ENCODE measurements at places on chromosomes 5 and 9.

- DNase-seq, result no peak
Observed at GRCh38 chr5:58548068-58548467, 34.8 kb upstream of the RAB3C start.

GRCh38 chr9:87107072-87107471, 159.8 kb upstream of the GAS1 start:
- DNase-seq, result no peak

- no peak for DNase-seq
Observed at GRCh38 chr5:33843579-33843978, 48.2 kb downstream of the ADAMTS12 start.

DNA sequence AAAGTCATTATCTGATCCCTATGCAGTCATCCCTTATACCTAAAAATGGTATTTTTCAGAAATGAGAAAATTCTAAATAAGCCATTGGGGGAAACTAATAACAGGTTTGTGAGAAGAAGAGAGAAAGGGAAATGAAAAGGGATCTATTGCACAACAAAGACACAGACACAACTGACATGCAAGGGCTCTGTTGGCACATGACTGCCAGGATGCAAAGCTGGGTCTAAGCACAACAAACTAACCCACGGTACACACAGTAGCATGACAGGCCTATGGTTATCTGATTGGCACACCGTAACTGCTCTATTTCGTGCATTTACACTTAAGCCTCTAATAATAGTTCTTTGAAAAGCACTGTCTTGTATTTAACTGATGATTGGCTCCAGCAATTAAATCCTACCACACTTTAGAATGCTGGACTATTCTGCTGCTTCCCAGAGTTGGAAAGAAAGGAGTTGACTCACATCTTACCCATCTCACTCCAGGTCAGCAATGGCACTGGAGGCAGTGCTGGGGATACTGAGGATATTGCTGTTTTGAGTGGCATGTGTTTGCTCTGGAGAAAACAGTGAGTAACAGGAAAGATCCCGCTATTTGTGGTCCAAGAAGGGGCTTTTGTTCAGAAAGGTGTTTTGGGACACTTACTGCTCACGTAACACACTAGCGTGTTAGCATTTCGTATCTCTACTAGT, 328.3 kb downstream of the GLIS3 start:
- DNase-seq, result peak; percentile 33

- no peak for DNase-seq
Observed at GRCh38 chr9:133029994-133030316, 842 bp upstream of the GTF3C5 start.

DNA sequence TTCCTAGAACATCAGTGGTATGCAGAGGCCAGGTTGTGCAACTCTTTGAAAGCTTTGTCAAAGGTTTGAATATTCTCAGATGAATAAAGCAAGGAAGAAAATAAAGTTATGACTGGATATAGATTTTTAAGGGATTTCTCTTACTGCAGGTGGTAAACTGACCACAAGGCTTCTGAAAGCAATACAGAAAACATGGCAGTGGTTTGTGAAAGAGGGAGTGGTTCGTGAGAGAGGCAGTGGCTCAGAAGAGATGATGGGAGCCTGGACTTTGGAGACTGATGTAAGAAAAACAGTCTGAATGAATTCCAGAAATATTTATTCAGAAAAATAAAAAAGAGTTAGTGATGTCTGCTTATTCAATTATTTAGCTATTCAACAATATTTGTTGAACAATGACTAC, 380.4 kb upstream of the CTNND2 start:
- DNase-seq, result no peak

GRCh38 chr5:135996611-135997010, 32.2 kb upstream of the TGFBI start:
- DNase-seq, result no peak

DNA sequence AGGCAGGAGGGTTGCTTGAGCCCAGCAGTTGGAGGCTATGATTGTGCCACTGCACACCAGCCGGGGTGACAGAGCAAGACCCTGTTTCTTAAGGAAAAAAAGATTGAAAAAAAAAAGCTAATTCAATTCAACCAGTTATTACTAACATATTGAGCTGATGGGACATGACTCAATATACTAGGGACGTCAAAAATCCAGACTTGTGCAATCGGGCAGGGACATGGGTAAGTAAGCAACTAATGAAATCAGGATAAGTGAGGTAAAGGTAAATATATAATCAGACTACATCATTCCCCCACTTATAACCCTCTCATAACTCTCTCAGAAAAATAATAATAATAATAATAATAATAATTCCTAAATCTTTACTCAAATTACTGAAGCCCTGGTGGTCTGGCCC, 975 bp upstream of the HAVCR1 start:
- DNase-seq, result no peak

DNA sequence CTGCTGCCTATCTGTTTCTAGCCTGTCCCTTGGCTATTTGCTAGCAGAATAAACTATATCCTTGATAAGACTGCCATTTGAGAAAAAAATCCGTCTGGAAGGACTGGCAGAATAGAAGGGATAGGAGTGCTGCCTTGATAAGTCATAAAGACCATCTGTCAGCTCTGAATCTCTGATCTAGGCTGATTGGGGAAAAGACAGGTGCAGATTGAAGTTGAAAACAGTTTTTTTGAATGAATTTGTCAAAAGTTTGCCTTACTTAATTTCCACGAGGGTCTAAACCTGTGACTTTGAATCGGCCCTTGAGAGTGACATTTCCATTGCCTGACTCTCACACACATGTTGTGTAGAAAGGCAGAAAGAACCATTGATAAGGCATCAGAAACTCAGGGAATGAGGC, 218.6 kb downstream of the MAN2A1 start:
- DNase-seq, result no peak

GRCh38 chr5:160185626-160186360, 43.5 kb upstream of the FABP6 start:
- DNase-seq, result peak; percentile 36

DNA sequence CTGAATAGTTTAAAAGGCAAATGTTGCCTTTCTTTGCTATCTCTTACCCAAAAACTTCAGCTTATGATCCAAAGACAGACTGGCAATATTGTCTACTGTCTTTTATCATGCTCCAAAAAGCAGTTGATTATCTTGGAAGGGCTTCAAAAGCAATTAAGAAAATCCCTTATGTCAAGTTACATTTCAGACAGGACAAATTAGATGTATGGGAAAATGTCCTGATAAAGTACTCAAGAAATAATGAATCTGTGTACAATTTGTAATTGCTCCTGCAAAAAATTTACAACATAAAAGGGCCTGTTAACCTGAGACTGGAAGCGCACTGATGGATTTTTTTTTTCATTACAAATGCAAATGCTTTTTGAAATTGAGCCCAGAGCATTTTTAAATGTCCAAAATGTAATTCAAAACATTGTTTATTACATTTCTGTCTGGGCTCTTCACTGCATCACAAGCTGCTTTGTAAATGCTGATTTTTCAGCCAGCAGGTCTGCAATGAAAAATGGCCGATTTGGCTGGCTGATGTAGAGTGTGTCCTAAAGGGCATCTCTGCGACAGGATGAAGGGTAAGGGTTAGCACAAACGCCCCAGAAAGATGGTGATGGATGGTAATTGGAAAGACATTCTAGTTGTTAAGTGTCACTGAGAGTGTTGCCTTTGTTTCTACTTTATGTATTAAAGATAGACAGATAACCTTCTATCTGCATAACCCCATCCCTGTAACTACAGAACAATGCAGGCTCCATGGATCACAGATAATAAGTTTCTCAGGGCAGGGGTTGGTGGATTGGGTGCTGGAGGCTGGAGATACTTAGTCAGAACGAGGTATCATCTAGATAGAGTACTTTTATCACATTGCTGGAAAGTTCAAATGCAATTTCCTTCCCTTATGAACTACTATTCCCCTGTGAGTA, 27.0 kb downstream of the MAT2B start:
- DNase-seq, result no peak

DNA sequence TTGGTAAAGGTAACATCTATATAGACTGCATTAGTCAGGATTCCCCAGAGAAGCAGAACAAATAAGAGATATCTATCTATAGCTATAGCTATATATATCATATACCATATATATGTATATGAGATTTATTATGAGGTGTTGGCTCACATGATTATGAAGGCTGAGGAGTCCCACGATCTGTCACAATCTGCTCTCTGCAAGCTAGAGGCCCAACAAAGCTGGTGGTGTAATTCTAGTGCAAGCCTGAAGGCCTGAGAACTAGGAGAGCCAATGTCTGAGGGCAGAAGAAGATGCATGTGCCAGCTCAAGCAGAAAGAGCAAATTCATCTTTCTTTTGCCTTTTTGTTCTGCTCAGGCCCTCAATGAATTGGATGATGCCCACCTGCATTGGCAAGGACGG, 102.2 kb upstream of the PLPPR1 start:
- DNase-seq, result no peak

DNA sequence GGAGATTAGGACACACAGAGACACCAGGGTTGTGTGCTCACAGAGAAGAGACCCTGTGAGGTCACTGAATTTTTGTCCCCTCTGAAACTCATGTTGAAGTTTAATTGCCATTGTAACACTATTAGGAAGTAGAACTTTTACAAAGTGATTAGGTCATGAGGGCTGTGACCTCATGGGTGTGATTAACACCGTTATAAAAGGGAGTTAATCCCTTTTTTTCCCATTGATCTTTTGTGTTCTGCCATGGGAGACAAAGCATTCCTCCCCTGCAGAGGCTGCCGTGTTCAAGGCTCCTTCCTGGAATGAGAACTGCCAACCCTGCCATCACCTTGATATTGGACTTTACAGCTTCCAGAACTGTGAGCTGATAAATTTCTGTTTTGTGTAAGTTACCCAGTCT, 221.0 kb downstream of the ADCY2 start:
- DNase-seq, result no peak

DNA sequence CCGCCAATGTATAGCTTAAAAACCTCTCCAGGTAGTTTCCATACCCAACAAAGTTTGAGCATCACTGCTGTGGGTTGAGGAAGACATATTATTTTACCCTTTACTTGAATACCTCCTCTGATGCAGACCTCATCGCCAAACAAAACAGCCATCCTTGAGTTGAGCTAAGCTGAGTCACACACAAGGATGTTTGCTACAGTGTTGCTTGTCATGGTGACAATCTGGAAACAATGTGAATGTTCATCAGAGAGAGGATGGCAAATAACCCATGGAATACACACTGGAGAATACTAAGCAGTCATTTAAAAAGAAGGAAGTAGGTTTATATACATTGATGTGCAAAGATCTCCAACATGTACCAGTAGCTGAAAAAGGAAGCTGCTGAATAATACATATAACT, 41.1 kb upstream of the TCF7 start:
- DNase-seq, result no peak

- DNase-seq, result peak; percentile 9
Observed at GRCh38 chr9:25964239-25964638, 286.0 kb upstream of the TUSC1 start.

DNA sequence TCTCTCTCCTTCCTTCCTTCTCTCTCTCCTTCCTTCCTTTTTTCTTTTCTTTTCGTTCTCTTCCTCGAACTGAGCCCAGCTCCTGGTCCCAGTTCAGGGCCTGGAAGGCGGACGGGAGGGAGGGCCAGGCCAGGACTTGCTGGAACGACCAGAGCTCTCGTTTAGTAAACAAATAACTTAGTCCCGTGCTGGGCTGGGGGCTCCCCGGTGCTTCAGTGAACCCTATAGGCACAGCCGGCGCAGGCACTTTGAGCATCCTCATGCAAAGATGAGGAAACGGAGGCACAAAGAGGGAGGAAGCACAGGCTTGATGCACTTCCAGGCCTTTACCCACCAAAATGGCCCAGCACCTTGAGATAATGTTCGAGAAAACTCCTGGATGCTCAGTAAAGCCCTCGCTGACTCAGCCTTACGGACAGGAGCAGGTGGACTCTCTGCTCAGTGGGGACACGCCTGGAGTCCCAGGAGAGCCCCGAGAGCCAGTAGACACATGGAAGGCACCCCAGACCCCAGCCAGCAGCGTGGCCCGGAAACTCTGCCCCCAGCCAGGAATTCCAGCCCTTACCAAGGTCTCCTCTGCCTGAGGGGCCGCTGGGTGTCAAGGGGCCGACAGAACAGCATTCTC, 18.8 kb downstream of the FAM163B start:
- no peak for DNase-seq

DNA sequence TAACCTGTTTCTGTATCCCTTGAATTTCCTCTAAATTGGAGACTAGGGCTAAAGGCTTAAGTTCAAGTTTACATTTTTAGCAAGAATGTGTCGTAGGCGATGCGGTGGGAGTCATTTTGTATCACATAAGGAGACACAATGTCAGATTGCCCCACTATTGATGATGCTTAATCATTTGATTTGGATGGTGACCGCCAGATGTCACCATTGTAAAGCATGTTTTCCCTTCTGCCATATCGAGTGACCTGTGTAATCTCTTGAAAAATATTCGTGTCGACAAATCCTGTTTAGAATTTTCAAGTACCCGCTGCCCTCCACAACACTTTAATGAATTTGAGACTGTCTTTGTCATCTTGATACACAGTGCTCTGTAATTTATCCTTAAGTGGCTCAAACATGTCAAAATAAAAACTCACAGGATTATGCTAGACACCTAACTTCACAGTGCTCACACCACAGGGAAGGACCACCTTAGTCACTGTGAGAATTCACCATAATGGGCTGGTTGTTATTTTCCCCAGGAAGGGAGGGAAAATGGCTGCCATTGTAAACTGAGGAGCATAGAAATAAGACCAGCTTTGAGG, 34.5 kb upstream of the SLC46A2 start:
- DNase-seq, result peak; percentile 48

DNA sequence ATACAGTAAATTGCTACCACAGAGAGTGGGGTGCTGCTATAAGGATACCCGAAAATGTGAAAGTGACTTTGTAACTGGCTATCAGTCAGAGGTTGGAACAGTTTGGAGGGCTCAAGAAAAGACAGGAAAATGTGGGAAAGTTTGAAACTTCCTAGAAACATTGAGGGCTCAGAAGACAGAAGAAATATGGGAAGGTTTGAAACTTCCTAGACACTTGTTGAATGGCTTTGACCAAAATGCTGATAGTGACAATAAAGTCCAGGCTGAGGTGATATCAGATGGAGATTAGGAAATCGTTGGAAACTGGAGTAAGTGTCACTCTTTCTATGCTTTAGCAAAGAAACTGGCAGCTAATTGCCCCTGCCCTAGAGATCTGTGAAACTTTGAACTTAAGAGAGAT, 1158.6 kb upstream of the CDH6 start:
- no peak for DNase-seq

- no peak for DNase-seq
Observed at GRCh38 chr9:9612755-9613154, 1000.0 kb downstream of the PTPRD start.

DNA sequence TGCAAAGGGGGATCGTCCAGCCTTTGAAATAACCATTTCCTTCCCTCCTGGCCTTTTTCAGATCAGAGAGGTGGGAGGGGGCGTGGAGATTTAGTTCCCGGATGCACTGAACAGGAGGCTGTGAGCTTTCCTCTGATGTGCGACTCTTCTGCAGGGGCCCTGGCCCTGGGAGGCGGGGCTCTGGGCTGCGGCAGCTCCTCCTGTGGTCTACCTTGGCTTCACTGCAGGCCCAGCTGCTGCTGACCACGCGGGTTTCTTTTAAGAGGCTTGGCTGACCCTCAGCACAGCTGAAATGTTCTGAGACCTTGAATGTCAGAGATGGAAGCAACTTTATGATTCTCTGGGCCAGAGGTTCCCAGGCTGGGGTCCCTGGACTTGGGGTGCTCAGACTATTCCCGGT, 27.0 kb upstream of the COL15A1 start:
- DNase-seq, result no peak

- peak; percentile 84 for DNase-seq
Observed at GRCh38 chr9:89659891-89660685, 55.3 kb downstream of the GADD45G start.
